Stimulated activated CD4-positive, alpha-beta T cell treated with anti-CD3 and anti-CD28 coated beads, Interleukin-2, amount 100 ng/mL, for 48 hours (primary cell): ENCODE measurements at places on chromosomes 7 and 10.
A peak's percentile ranks its signal among the peaks of the same experiment; 100 is the strongest.

DNA sequence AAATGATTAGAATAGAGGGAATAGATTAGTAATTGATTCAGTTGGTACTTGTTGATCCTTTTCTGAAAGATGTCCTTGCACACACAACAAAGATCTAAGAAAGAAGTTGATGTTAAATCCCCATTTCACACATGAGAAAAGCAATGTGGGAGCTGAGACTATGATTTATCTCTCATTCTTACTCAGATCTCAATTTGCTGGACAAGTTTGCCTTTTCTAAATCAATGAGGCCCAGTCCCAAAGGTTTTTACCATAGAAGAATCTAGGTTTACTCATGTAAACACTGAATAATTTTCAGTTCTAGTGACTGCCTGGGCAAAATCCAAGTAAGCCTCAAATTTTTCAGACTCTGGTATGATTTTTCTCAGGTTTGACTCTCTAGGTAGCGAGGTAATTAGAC lies 25.5 kb upstream of the PLXNA4 start:
- no peak for DNase-seq

DNA sequence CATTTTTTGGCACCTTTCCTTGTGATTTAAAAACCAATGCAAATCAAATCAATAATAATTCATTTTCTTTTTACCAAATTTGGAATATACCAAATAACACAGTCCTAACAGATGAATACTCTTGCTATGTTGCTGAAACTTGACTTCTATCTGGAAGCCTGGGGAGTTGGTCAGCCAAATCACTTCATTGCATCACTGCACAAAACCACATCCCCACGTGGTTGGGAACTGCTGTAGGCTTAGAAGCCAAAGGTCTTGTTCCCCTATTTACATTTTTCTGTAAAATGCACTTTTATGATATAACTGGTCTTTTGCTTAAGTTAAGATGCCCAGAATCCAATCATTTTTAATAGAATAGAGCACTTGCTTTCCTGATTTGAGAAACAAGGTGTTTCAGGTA lies 15.2 kb downstream of the GPR85 start:
- no peak for DNase-seq

DNA sequence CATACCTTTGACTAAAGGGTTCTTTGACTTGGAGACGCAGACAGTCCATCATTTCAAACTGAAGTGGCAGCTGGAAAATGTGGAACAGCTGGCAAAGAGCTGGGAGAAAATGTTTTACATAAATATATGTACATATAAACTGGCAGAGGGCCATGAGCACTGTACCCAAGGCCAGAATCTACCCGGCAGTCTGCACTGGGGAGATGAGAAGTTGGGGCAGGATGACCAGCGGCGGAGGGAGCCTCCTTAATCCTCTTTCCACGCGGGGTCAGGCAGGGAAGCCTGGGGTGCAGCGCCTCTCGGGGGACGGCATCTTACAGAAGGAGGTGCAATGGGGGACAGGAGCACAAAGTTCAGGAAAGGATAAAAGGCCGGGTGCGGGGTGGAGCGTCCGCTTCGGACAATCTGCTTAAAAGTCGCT lies 1.3 kb downstream of the GLI3 start:
- no peak for DNase-seq

DNA sequence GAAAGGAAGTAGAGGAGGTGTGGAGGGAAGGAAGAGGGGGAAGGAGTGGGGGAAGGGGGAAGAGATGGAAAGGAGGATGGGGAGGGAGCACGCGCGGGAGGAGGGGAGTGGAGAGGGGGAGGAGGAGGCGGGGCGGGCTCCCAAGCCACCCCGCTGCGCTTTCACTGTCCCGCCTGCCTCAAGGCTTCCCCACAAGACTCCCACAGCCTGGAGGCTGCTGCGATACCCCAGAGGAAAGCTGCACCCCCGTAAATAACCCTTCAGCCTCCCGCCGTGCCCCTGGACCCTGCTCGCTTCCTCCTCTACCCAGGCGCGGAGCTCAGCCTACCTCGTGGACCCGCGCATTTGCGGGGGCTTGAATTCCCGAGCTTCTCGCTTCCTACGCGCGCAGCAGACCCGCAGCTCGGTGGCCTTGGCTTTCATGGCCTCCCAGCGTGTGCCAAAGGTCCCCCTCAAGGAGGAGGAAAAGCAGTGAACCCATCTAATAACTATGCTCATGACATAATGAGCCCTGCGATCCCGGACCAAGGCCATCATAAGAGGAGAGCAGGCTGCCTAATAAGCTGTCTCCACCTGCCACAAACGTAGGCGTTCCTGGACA lies at the start of gene C10orf67:
TSS of gene C10orf67 (minus strand) at position 557 of the 601 bp plus-strand sequence. CDS start at position 534, 23 bp downstream.
- DNase-seq = no peak

- DNase-seq = no peak
Measured at GRCh38 chr7:42198974-42199668, 37.9 kb downstream of the GLI3 start.

DNA sequence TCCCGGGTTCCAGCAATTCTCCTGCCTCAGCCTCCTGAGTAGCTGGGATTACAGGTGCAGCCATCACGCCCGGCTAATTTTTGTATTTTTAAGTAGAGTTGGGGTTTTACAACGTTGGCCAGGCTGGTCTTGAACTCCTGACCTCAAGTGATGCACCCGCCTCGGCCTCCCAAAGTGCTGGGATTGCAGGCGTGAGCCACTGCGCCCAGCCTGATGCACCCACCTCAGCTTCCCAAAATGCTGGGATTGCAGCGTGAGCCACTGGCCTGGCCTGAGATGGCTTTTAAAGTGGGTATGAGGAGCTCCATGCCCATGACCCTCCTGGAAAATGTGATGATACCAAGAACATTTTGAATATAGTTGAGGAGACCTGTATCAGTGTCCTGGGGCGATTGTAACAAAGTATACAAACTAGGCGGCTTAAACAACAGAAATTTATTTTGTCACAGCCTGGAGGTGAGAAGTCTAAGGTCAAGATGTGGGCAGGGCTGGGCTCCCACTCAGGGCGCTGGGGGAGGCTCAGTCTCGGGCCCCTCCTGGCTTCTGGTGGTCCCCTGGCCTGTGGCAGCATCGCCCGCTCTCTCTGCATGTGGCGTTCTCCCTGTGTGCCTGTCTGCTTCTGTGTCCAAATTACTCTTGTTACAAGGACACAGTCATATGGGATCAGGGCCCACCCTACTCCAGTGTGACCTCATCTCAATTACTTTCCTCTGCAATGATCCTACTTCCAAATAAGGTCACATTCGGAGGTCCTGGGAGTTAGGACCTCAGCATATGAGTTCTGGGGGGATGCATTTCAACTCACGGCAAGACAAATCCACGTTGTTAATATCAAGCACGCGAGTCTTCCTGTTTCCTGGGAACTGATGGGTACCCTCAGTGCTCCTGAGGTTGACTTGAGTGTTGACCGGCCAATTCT lies 108.8 kb downstream of the ACTR3B start:
- no peak for DNase-seq

DNA sequence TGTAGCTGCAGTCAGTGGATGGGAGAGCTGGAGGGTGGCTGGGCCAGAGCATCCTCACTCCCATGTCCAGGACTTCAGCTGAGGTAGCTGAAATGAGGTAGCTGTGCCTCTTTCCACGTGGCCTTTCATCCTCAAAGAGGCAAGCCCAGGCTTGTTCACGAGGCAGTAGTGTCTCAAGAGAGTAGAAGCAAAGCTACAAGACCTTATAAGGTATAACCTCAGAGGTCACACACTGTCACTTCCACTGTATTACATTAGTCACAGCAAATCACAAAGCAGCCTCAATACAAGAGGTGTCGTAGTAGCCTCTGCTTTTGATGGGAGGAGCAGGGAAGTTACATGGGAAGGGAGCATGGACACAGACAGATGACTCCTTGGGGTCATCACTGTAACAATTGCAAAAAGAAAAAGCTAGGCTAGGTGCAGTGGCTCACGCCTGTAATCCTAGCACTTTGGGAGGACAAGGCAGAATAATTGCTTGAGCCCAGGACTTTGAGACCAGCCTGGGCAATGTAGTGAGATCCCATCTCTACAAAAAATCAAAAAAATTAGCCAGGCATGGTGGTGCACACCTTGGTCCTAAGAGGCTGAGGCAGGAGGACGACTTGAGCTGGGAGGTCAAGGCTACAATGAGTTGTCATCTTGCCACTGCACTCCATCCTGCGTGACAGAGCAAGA lies 97.5 kb downstream of the SKIDA1 start:
- DNase-seq = no peak

DNA sequence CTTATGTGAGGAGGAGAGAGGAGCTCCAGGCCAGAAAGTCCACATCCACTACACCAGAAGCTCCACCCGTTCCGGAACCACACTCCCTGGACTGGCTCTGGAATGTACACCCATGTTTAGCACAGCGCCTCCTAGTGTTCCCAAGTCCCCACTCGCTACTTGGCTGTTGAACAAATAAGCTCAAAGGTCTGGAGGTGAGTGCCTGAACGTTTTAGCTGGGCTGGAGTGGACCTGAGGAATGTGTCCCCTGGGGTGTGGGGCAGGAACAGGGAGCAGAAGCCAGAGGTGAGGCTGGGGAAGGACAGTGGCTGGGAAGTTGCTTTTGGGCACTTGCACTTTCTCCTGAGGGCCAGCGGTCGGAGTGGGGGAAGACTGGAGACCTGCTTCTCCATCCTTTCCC lies 164.1 kb upstream of the CDCA7L start:
- DNase-seq = peak; percentile 18

- no peak for DNase-seq
Measured at GRCh38 chr10:84606428-84606827, 278.0 kb downstream of the CCSER2 start.

GRCh38 chr10:83516788-83517187 lies 622.5 kb upstream of the GHITM start:
- DNase-seq = no peak

- no peak for DNase-seq
Measured at GRCh38 chr10:43128958-43129706, 9.1 kb upstream of the CSGALNACT2 start.

DNA sequence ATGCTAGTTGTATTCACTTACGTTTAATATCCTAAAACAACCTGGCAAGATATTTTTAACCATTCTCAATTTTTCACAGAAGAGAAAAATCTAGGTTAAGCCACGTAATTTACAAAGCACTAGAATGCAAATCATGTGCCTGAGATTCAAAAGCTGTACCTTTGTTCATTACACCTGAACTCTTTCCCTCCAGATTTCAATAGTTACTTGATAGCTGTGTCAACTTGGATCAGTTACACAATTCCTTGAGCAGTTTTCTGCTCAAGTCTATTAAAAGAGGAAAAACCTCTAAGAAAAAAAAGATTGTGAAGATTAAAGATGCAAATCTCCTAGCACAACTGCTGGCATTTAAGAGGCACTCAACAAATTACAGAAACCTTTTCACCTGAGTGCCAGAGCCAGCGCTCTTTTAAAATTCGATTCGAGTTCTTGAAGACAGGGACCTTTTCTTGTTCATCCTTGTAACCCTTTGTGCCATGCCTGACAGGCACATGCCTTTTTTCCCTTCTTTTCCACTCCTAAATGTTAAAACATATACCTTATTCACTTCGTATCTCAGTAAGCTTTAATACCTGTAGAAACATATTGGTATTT lies 886 bp downstream of the NSUN6 start:
- no peak for DNase-seq

- no peak for DNase-seq
Measured at GRCh38 chr10:75404815-75405597, 3.4 kb upstream of the ZNF503 start.

DNA sequence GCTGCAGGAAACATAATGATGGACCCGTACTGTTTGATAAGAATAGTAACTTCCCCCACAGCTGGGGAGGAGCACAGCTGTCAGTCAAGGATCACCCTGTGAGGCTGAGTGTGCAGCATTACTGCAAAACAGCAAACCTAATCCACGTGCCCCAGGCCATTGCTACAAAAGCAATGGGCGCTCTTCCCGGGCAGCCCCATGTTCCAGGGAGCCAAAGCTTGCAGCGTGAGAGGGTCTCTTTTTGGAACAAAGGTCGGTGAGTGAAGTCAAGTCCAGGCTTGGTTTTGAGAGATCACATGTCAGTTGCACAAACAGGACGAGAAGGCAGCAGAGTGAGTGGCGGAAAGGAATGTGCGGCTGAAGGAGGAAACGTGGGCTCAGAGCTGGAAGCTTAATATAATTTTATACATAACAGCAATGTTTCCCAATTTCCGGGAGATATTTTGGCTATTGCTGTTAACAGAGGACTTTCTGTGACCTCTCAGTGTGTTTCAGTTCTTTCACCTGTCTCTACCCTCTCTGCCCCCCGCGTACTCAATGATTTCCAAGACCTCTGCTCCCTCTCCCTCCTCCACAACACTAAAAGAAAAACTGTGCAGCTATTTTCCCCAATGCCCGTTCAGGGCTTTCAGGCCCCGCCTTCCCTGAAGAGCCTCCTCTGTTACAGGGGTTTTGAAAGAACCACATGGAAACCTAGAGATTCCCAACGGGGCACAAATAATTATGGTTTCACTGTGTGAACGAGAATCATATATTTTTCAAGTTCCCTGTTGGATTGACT lies 128.9 kb downstream of the MTPAP start:
- no peak for DNase-seq

- DNase-seq = peak; percentile 26
Measured at GRCh38 chr10:22713853-22714478, 412 bp downstream of the PIP4K2A start.

DNA sequence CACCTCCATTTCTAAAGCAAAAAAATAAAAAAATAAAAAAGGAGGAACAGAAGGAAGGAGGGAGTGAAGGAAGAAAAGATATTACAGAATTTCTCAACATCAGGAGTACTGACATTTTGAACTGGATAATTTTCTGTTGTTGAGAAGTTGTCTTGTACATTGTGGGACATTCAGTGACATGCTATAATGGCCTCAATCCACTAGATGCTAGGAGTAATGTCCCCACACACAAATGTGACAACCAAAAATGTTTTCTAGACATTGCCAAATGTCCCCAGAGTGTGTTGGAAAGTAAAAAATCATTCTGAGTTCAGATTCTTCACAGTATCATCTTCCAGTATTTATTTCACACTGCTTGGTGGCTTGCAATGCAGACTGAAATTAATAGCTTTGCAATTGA lies 6.5 kb downstream of the ZNF438 start:
- no peak for DNase-seq

DNA sequence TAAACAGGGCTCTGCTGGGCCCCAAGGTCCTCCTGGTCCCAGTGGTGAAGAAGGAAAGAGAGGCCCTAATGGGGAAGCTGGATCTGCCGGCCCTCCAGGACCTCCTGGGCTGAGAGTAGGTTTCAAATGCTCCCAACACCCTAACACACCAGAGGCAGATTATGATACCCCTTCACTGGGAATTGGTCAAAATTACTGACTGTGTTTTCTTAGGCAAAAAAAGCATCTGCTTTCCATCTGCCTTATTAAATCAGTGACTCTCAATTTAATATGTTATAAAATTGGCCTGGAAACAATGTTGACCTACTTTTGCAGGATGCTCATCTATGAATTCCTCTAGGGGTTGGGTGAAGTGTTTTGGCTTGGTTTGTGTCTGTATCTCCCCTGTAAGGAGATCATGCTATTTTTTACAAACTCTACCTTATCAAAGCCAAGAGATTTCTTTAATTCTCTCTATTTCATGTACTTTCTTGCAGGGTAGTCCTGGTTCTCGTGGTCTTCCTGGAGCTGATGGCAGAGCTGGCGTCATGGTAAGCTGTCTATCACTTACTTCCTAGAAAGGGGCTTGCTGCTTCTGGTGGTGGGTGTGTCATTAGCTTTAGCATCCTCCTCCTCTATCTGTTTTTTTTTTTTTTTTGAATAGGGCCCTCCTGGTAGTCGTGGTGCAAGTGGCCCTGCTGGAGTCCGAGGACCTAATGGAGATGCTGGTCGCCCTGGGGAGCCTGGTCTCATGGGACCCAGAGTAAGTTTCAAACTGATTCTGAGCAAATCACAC lies 15.9 kb downstream of the COL1A2 start:
- DNase-seq = no peak

- DNase-seq = no peak
Measured at GRCh38 chr7:2566348-2566889, 7.6 kb downstream of the IQCE start.

GRCh38 chr10:87551326-87551725 lies 46.6 kb downstream of the MINPP1 start:
- DNase-seq = no peak
